Occipital lobe (tissue), 3 donors: ENCODE measurements at places on chromosomes 12 and 14.

GRCh38 chr12:89020121-89020480 is 332.2 kb downstream of the DUSP6 start:
- no peak for DNase-seq

- no peak for DNase-seq
Observed at GRCh38 chr12:60333461-60333860, 737.6 kb downstream of the SLC16A7 start.

DNA sequence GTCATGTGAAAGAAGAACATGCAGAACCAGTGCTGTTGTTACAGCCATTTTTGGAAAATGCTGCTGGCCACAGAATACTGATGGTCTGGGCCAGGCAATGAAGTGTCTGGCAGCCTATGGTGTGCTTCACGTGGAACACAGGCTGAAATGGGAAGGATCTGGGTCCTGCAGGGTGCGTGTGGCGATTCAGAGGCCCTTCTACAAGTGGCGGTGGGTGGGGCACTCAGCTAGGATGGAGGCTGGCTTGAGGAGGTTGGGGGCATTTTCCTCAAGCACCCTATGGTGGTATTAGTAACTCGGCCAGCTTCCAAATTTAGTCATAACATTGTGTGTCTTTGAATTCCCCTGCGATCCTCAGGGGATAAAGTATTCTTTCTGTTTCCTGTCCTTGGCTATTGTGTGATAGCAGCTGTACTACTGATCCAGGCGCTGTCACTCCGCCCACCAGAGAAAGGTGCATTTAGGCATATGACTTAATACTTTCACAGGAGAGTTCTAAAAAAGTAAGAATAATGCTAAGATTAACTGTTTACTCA is 9.2 kb upstream of the RAD52 start:
- DNase-seq: no peak

DNA sequence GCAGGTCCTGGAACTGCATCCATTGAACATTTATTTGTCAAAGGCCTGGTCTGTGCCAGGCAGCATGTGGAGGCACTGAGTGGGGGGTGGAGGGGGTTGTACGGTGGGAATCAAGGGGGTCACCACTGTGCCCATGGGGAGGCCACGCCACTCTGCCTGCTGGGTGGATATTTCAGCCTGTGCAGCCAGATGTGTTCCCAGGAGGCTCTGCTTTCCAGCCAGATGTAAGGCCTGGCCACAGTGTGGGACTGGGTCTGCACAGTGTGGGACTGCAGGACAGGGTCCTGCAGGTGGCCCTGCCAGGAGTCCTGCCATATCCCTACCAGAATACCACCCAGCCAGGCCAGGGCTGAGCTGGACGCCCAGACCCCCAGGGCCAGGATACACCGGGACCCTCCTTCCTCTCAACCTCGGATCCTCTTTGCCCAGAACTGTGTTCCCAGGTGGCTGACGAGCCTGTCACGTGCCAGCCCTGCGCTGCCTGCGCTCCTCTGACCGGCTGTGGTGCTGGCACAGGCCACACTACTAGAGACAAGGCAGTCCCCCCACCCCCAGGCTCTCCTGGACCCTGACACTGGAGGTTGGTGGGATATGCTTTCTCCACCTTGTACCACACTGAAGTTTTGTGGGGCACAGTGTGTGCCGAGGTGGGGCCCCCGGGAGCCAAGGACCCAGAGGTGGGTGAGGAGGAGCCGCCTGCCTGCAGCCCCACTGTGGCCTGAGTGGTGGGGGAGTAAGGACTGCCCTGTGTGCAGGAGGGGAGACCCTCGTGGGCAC is 17.5 kb downstream of the XRCC3 start:
- DNase-seq: no peak
